Ovary (tissue), 10 donors: ENCODE measurements at places on chromosomes 12 and 14.

DNA sequence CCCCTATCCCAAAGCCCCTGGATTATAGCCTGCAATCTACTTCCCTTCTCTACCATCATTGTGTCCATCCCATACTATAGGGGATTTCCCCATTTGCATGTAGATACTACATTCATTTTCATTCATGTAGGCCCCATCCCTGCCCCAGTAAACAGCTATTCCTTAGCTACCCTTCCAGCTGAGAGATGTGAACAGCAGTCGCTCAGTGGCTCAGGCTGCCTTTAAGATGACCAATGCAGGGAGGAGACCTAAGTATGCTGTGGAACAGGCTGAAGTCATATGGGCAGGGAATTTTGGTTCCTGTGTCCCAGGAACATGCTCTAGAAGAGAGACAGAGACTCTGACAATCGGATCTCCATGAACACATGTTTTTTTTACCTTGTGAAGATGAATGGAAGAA, 481.2 kb upstream of the SYT1 start:
- DNase-seq, result no peak

DNA sequence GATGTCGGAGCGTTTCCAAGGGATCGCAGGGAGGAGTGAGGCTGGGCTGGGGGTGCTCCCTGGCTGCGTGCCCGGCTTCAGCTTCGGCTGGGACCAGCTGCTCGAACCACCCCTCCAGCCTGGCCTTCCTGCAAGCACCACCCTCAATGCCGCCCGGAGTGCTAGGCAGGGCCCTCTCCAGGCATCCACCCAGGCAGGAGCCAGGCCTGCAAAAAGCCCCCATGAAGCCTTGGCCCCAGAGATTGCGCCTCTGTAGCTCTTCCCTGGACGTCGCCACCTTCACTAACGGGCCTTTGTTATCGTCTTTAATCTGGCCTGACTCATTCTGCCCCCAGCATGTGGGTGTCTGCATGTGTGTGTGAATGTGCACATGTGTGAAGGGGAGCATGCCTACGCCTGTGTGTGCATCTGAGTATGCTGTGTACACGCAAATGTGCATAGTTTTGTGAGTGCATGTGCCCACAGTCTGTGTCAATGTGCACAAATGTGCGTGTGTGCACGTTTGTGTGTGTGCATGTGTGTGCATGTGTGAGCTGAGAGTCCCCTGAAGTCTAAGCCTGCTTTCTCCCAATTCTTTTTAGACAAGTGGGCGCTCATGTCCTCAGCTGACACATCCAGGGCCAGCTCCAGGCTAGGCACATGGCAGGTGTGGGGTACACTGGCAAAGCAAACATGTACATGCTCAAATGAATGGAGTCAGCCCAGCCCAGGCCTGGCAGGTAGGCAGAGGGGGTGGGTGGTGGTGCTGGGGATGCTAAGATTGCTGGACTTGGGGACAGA, 195.4 kb upstream of the C14orf180 start:
- DNase-seq, result peak; percentile 41

- DNase-seq, result no peak
These were observed 80.8 kb downstream of the RIC8B start for GRCh38 chr12:106855221-106855758.

GRCh38 chr12:47065546-47065945, 13.9 kb upstream of the PCED1B start:
- DNase-seq, result no peak

- DNase-seq, result no peak
These were observed 71.6 kb downstream of the ERGIC2 start for GRCh38 chr12:29309320-29309902.

DNA sequence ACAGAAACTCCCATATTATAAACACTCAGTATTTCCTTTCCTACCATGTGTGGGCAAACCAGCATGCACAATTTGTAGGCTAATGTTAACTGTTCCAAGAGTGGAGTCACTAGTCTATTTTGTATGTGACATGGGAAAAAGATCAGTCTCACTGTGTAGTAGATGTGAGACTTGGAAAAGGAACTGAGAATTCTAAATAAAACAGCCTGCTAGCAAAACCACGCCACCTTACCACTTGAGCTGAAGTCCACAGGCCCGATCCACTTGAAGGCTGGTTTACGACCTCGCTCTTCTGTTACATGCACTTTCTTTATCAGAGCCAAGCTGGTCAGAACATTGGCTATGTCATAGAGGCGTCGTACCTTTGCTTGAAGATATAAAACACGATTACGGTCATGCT, 22.5 kb downstream of the E2F7 start:
- no peak for DNase-seq

GRCh38 chr12:42962384-42962783, 372.8 kb upstream of the PRICKLE1 start:
- DNase-seq, result no peak

GRCh38 chr14:38526826-38527501, 271.1 kb upstream of the CLEC14A start:
- no peak for DNase-seq

DNA sequence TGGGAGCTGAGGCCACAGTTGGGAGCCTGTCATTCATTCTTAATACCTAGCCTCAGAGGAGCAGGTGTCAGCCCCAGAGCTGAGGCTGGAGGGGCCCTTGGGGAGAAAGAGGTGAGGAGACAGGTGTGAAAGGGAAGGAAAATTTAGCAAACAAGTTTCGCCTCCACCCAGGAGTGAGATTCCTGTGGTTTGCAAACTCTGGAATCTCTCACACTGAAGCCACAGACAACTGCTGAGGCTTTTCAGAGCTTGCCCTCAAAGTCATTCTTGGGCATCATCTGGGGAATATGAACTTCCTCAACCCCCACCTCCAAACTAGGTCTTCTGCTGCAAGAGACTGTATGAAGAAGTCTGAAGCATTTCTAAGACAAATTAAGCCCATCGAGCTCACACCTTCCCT, 589.5 kb upstream of the TBX3 start:
- no peak for DNase-seq

GRCh38 chr12:67276421-67276820, 7.3 kb downstream of the CAND1 start:
- no peak for DNase-seq

GRCh38 chr14:99317231-99318090, 45.5 kb upstream of the BCL11B start:
- DNase-seq, result no peak

GRCh38 chr12:57620936-57621496, 9.8 kb downstream of the ARHGEF25 start:
- no peak for DNase-seq

GRCh38 chr12:73514672-73515071, 1023.0 kb upstream of the ATXN7L3B start:
- no peak for DNase-seq

DNA sequence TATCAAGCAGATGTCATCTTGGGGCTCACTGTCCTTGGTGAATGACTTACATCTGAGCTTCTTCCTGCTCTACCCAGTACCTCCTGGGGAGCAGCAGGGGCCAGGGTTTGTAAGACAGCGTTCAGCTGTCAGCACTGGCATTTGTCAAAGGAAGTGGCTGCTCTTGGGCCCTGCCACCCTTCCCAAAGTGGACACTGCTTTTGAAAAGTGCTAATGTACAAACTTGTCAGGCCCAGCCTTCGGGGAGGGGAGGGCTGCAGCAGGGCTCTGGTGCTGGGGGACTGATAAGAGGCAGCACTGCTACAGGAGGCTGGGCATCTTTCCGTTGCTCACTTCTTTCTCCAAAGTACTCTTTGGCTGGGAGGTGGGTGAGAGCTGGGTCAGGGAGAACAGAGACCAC, 59.8 kb upstream of the RBM19 start:
- DNase-seq, result no peak

DNA sequence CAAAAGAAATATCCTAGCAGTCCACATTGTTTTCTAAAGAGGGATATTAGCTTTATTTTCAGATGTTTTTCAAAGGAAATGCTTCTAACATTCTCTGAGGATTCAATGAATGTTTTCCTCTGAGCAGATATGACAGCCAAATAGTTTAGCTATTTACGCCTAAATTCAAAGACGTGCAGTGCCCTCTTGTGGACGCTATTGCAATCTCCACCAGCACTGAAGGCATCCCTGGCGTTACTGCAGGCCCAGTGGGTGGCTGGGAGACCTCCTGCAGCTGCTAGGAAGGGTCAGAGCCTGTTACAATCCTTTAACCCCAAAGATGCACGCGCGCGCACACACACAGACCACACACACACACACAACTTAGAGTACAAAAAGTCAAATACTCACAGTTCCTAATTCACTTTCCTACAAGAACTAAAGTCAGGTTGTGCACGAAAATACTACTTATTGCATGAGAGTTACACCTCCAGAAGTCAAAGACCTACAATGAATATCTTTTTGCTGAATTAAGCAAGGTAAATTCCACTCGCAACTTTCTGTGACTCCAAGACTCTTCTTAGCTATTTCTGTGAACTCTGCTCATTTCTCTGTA, 589.3 kb upstream of the TMEM132C start:
- peak; percentile 70 for DNase-seq

DNA sequence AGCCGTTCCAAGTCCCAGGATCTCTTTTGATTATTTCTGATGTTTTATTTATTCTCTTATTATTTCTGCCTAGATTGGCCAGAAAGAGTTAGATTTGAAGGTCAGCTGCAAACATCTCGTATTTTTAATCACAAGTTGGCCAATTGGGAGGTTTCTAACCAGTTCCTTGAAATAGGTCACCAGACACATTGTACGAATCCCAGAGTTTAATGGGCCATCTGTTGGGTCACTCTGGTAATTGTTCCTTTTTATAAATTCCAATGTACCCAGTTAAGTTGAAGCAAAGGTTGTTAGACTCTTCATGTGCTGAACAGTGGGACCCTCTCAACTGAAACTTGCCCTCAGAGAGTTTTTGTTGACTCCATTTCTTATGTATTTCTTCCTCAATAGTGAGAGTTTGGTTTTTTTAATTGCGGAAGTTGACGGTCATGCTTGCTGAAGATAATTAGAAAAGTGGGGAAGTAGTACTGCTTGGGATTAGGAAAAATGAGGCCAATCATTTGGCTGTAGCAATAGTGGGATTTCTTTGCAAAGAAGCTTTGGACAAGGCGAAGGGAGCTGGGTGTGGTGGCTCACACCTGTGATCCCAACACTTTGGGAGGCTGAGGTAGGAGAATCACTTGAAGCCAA, 382.7 kb upstream of the RGS6 start:
- no peak for DNase-seq

GRCh38 chr14:20456971-20457370, 1.9 kb downstream of the APEX1 start:
- no peak for DNase-seq

DNA sequence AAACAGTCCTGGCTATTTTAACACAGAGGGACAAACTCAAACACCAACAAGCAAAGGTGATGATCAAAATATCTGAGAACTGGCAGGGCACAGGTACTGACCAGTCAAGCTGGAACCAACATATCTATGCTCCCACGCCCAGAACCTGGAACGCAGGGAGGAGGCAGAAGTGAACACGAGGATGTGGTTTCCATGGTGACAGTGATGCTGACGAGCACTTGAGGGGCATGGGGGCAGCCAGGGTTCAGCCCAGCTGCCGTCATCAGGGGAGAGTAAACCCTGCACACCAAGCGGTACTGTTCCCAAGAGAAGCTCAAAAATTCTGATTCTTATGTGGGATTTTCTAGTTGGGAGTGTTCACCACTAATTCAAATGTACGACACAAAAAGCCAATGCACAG, 113.6 kb upstream of the SFSWAP start:
- no peak for DNase-seq

GRCh38 chr14:76909266-76909665, 83.1 kb downstream of the LRRC74A start:
- DNase-seq, result no peak

- peak; percentile 65 for DNase-seq
These were observed 2.1 kb upstream of the NDRG2 start for GRCh38 chr14:21026988-21027315.

GRCh38 chr12:63085120-63085519, 65.9 kb downstream of the AVPR1A start:
- no peak for DNase-seq

DNA sequence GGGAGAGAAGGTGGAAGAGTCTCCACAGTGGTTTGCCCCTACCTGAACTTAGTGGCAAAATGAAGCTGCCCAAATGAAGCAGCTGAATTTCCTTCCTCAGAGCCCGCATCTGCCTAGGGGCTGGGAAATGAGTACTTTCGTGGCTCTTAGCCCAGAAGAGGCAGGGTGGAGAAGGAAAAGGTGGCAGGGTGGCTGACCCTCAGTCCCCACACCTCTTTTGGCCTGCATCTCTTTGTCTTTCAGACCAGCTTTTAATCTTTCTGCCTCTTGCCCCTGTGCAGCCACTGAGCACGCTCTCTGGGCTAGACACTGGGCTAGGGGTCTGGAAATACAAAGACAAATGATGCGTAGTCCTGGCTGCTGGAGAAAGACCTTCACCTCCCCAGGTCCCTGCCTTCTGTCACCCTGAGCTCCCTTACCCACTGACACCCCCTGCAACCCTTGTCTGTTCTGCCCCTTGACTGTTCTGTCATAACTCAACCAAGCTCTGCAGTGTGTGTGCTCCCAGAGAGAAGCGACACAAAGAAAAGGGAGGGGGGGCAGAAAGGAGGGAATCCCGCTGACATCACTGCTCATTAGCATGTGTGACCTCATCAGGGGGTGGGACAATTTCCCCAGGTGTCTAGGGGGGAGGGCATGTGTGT, 371 bp upstream of the REM2 start:
- DNase-seq, result peak; percentile 32

DNA sequence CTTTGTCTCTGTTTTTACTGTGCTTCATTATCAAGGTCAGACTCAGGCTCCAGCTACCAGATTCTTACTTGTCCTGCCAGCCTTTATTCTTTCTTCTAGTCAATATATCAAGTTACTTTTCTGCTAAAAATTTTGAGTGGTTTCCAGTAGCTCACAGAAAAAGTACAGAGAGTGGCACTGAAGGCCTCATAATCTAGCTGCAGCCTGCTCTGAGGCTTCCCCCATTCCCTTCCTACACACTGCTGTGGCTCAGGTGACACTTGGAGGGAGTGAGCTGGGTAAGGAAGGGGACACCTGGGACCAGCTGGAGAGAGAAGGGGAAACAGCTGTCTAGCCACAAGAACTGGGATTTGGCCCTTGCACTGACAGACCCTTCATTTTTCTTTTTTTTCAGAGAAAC, 25.4 kb downstream of the TTC6 start:
- no peak for DNase-seq

DNA sequence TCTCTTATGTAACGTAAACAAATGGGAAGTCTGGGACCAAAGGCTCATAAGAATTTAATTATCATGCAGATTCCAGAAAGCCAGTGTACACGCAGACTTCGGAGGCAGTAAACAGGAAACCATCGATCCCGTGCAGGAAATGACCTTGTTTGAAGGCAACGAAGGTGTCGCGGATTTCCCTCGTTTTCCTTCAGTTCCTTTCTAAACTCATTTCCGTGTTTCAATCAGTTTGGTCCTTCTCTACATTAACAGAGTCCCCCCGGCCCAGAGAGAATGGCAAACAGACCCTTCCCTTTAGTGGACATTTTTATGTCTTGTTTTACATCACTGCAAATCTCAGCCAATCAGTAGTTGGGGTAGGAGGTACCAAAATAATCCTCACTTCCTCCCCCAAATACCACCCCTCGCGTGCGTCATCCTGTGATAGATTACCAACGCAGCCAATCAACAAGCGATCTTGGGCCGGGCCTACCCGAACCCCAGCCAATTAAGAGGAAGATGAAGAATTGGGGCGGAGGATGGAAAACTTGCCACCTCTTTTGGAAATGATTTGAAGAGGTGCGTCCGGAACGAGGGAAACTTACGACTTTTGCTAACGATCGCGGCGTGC, 6.1 kb upstream of the FOXJ2 start:
- DNase-seq, result peak; percentile 99
